ENCODE measurements at places on chromosomes 11 and 22. TPM values are rescaled to one million over a fixed set of nuclear protein-coding genes. Genes with fewer than 3 reads are reported as not detected.
A peak's percentile ranks its signal among the peaks of the same experiment; 100 is the strongest.

DNA sequence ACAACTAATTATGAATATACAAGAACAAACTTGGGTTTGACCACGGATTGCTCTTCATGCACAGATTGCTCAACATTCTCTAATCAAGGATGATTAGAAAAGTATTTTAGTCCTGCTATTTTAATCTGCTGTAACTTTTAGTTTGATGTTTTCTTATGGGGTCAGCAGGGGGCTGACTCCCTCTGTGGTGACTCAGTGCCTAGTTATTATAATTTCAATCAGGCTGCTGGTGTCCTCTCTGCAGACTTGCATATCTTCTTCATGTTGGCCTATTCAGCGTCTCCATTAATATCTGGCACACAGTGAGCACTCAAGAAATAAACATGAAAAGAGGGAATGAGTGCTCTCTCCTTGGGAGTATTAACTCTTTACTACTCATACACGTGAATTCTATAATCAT lies 223.8 kb upstream of the DDI1 start:
- DNase-seq = no peak

DNA sequence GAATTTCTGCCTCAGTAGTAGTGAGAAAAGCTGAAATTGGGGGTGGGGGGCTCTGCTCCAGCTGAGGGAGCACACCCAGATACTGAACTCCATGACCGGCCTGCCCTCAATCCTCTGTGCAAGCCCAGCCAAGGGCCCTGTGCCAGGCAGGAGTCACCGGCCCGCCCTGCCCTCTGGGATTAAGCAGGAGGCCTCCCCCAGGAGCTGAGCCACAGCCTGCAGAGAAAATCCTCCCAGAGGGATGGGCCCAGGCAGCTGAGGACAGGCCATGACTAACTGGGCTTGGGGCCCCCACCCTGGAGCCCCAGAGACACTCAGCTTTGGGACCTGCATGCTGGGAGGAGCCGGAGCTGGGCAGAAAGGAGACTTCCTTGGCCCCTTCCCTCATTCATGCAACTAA lies 48.8 kb downstream of the MN1 start:
- peak; percentile 74 for DNase-seq

- DNase-seq = peak; percentile 6
These were observed 236.3 kb downstream of the CADM1 start for GRCh38 chr11:115267871-115268270.

DNA sequence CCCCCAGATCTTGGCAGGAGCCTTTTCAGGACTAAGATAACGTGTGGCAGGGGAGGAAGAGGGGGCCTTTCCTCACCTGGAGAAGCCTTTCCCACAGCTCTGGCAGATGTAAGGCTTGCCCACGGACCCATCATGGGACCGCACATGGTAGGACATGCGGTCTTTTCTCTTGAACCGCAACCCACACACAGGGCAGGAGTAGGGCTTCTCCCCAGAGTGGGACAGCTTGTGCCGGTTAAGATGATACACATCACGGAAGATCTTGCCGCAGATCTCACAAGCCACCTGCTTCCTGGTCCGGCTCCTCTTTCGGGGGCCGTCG lies 1.9 kb downstream of the PATZ1 start:
- DNase-seq = no peak

GRCh38 chr11:57514538-57515331 lies 767 bp downstream of the SLC43A1 start:
- peak; percentile 52 for DNase-seq

The NPTXR gene
- total RNA-seq = 1.5 TPM

The DGCR2 gene
- total RNA-seq = 24.5 TPM

Measured in Daoy (cell line).